Sigmoid colon (tissue), 7 donors: ENCODE measurements at places on chromosomes 5 and 9. TPM values are rescaled to one million over a fixed set of nuclear protein-coding genes. Genes with fewer than 3 reads are reported as not detected.

DNA sequence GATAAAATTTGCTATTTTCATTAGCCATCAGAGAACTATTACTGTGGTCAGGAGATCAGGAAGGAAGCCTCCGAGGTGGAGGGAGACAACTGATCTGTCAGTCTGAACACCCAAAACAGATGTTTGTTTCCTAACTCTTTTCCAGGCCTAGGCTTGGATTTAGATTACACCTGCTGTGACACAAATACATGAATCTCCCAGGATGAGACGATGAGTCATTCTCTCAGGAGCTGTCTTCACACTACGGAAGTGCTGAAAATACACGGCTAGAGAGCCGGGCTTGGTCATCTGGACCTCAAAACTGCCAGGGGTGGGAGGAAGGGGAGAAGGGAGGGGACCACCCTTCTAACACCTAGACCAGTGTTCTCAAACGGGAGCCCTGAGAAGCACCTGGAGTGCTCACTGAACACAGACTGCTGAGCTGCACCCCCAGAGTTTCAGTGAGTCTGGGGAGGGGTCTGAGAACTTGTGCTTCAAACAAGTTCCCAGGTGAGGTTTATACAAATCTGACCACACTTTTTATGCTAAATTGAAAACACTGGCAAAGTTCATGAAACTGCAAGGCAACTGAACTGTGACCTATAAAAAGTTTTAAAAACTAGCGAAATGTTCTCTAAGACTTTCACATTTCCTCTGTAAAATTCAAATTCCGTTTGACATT is 80.3 kb upstream of the EQTN start:
- no peak for DNase-seq

GRCh38 chr5:81288021-81288433 is 13.4 kb upstream of the ZCCHC9 start:
- DNase-seq = no peak

- DNase-seq = peak; percentile 72
Measured at GRCh38 chr9:95092262-95093072, 225.0 kb downstream of the FANCC start.

RFX3 gene
- total RNA-seq = 6.4 TPM

GRCh38 chr5:153276151-153276550 is 214.3 kb upstream of the GRIA1 start:
- DNase-seq = no peak

DNA sequence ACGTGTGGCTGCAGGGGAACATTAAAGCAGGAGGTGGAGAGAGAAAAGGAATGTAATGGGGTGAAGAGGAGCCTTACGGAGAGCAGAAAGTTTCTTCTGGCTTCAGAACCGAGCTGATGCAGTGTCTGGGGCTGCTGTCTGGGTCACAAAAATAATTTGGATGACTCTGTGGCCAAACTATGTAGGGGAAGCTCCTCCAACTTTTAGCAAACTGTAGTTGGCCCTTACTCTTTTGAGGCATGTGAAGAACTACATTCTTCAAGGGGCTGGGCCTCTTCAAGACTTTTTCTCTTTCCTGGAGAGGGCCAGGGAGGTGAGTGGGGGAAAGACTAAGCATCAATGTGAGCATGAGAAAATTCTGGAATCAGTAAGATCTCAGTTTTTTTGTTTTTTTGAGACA is 31.9 kb upstream of the SPARC start:
- no peak for DNase-seq

GRCh38 chr9:135787776-135788575 is 86.0 kb downstream of the KCNT1 start:
- DNase-seq = no peak

DNA sequence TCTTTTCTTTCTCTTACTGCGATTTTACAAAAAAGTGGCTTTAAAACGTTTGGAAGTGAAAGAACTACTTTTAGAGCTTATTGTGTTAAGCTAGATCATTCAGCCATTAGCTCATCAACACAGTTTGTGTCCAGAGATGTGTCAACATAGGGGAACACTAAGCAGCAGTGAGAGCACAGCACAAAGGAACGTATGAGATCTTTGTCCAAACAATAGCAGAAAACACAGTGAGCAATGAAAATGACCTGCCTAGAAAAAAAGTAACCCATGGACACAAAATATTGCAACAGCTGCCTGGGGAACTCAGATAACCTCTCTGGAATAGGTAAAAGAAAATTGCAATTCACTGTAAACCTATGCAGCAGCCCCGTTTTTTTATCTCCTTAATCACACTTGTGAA is 372.5 kb downstream of the ARHGEF28 start:
- no peak for DNase-seq

SPATA6L gene
- total RNA-seq = 2.0 TPM

GRCh38 chr5:77311214-77311571 is 100.7 kb downstream of the PDE8B start:
- no peak for DNase-seq

DNA sequence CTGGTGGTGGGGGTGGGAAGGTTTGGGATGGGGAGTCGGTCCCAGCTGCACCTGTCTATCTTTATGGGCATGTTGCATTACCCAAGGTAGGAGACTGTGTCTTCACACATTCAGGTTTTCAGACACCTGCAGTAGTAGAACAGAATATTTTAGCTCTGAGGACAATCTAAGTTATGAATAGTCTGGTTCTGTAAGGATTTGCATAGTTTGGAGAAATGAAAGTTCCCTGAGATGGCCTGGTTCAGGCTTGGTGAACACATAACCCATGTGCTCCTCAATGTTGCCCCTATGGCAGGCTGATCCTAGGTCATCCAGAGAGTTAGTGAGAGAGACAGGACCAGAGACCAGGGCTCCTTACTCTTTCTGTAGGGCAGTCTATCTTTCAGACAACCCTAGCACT is 20.7 kb downstream of the TNFSF8 start:
- no peak for DNase-seq

SLC46A2 gene
- total RNA-seq = not detected

GRCh38 chr9:105006514-105006913 is 78.6 kb upstream of the ABCA1 start:
- no peak for DNase-seq

GRIA1 gene
- 0.36 TPM for total RNA-seq

GRCh38 chr9:138003485-138004190 is 126.1 kb downstream of the CACNA1B start:
- no peak for DNase-seq

- no peak for DNase-seq
Measured at GRCh38 chr9:124392871-124393460, 22.3 kb downstream of the PSMB7 start.

CARD9 gene
- total RNA-seq = 1.5 TPM

GRCh38 chr9:91555132-91555531 is 131.5 kb upstream of the NFIL3 start:
- DNase-seq = no peak

GRCh38 chr9:130396581-130396980 is 48.2 kb upstream of the ASS1 start:
- DNase-seq = no peak

DNA sequence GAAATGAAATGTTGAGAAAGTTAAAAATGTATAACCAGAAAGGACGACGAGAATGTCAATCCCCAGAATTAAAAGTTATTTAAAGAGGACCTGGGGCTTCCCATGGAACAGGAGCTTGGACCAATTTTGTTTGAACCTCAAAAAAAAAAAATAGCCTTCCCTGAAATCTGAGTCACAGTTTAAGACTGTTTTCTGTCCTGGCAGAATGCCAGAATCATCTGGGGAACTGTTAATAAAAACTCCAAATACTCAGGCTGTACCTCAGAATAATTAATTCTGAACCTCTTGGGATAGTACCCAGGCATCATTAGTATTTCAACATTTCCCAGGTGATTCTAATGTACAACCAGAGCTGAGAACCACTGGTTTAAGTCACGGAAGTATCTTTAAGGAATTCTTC is 102.2 kb upstream of the SLCO6A1 start:
- DNase-seq = no peak

DNA sequence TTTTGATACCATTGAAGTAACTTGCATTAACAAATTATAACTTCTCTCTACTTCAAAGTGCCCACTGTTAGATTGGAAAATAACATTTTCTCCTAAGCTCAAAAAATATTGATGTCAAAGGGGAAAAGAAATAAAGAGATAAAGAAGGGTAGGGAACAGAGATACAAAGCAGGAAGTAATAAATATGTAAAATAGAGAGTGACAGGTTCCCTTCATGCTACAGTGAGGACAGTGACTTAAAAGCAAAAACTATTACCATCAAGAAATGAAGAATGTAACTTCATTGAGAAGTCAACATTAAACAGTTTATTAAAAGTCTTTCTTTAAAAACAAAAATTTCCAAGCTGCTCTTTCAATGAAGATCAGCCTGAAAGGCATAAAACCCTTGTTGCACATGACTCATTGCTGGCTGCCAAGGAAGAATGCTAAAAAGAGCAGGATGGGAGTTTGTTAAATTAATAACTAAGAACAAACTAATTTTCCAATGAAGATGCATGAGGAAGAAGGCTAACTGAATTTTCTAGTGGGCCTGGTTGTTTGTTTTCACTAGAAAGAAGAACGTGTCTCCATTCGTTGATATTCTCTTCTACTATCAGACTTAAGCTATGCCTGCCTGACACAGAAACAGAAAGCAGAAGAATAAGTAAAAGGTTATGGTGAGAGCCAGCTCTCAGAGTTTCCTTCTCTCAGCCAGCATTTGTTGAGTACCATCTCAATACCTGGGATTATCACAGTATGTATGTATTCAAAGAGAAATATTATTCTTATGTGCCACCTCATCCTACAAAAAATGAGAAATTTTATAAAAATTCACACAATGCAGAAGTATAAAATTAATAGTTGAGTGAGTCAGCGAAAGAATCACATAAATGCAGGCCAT is 197.8 kb upstream of the NREP start:
- no peak for DNase-seq

DNA sequence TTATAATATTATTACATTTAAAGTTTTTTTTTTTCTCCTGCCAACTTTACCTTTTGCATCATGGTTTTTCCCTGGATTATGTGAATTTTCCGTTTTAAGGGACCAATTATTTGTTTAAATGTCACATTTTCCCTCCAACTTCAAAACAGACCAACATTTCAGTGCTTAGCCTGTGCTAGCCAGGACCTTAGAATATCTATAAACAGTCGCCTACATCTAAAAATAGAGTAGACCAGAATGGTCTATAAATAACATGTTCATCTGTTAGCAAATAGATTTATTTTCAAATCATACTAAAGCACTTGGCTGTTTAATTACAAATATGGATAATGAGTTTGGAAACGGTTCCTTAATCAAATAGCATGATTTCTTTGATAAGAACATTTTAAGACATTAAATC is 192.0 kb downstream of the FBN2 start:
- DNase-seq = no peak

SLC6A3 gene
- not detected for total RNA-seq

- no peak for DNase-seq
Measured at GRCh38 chr9:105510024-105510423, 47.9 kb upstream of the FKTN start.

- no peak for DNase-seq
Measured at GRCh38 chr9:86723346-86723745, 224.0 kb downstream of the GAS1 start.

CACNA1B gene
- 1.4 TPM for total RNA-seq

GRCh38 chr5:146726020-146726419 is 152.5 kb downstream of the PPP2R2B start:
- no peak for DNase-seq

ZNF366 gene
- total RNA-seq = 1.8 TPM
